ENCODE measurements at places on chromosomes 7 and 10.

DNA sequence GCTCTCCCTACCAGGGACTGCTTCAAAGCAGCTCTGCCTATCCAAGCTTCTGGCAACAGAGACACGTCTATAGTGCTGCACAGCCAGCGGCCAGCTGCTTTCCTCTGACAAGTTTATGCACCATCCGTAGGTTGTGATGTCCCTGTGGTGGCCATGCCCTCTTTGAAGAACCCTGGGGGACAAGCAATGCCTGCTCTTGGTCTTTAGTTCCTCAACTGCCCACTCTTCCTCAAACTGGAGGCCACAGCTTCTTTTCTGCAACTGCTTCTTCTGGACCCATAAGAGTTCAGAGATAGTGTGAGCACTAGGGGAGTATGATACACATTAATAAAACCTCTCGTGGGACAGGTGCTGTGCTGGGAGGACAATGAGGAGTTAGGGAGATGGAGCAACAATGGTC, 164.9 kb downstream of the ELMO1 start:
- no peak for DNase-seq

- no peak for DNase-seq
Observed at GRCh38 chr10:24483701-24484100, 240.0 kb downstream of the ARHGAP21 start.

DNA sequence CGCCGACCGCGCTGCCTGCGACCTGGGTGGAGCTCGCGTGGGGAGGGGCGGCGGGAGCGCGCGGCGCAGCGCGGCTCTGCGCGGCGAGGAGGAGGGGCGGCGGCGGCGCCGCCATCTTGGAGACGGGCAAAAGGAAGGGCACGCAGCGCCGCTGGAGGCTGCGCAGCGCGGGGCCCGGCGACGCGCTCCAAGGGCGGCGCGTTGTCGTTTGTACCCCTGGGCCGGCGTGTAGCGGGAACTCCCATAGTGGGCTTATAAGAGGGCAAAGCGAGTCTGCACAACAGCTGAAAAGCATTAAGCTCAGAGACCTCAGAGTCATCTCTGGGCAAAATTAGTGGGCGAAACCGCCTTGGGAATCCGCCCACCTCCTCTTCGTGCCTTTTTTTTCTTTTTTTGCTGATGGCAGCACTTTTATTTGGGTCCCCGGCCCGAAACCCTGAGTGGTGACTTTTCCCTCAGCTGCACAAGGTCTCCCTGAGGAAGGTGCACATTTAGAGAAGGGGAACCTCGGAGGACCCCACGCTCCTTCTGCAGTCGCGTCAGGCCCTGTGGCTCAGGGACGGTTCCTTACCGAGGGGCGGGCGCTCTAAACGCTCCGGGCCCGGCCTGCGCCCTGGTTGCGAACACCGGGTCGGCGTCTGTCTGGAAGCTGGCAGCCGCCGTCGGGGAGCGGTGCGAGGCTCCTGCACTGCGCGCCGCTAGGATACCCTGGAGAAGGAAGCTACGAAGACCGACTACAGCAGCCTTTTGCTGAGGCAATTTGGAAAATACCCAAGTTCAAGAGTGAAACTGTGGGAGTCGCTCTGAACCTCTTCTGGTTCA, 428 bp upstream of the MCMBP start:
- DNase-seq = peak; percentile 95

DNA sequence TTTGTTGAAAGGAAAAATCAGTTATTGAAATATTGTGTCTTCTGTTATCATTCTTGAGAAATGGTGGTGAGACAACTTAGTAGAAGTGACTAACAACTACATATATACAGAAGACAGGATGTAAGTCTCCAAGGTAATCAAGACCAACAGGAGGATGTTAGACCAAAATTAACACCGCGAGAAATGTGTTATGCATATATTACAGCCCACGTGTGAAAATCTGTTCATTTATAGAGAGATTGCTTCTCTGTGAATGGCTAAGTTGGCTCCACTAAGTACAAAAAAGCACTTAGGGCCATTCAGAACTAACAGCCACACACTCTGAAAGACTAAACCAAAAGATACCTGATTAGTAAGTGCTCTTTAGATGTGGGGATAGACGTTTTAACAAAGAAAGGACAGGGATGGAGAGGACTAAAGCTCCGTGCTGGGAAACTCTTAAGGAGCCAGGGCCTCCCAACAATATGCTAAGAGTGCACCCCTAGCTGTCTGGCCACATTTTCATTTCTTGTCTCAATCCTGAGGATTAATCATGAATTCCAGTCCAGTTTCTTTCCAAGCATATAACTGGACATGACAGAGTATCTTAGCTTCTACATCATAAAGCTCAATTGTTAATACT, 26.5 kb downstream of the HDAC9 start:
- no peak for DNase-seq

DNA sequence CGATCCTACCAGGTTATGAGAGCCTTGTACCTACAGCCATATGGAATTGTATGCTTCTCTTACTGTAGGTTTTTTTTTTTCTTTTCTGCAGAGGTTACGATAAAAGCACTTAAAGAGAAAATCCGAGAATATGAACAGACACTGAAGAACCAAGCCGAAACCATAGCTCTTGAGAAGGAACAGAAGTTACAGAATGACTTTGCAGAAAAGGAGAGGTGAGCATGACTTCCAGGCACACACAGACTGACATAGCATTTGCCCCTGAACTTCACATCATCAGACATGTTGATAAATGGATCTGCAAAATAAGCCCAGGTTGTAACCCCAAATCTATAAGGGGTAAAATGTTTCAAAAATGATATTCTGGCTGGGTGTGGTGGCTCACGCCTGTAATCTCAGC, 182.4 kb upstream of the SH2B2 start:
- no peak for DNase-seq

DNA sequence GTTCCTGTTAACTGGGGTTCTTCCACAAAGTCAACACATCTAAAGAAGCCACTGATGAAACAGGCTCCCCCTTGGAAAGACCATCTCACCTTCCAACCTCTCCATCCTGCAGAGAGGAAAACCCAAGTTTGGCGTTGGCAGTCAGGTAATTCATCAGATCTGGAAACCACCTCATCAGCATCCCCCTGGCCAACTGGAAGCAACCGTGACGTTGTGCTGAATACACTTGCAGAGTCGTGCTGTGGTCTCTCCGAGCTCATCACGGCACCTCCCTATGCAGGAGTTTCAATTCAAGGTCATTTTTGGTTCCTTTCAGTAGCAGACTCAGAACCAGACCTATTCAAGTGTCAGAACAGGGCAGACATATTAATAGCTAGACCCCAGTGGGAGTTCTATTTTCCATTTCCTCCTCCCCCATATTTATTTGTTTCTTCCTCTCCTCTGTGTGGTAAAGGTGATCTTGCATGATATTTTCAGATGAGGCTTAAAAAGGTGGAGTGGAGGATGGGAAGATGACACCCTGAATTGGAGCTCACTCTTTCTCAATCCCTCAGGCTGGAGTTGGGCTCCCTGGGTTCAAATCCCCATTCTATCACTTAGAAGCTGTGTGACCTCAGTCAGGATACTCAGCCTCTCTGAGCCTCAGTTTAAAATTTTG, 149.1 kb upstream of the ADO start:
- DNase-seq = no peak

DNA sequence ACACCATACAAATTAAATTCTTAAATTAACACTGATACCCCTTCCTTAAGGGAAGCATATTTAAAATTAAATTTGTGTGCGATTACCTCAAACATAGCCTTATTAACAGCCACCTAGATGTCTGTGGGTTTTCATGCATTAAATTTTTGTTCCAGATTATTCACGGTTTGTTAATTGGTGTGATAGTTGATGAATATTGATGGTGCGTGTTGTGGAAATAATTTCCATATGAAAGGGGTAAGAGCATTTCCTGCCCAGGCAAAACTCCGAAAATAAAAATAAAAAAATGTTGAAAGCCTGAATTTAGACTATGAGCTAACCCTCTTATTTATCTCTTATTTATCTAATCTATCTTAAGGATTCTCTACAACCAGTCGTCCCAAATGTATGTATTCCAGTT, 679.3 kb upstream of the CELF2 start:
- DNase-seq = no peak

GRCh38 chr7:30389791-30390190, 88.8 kb downstream of the NOD1 start:
- DNase-seq = no peak

DNA sequence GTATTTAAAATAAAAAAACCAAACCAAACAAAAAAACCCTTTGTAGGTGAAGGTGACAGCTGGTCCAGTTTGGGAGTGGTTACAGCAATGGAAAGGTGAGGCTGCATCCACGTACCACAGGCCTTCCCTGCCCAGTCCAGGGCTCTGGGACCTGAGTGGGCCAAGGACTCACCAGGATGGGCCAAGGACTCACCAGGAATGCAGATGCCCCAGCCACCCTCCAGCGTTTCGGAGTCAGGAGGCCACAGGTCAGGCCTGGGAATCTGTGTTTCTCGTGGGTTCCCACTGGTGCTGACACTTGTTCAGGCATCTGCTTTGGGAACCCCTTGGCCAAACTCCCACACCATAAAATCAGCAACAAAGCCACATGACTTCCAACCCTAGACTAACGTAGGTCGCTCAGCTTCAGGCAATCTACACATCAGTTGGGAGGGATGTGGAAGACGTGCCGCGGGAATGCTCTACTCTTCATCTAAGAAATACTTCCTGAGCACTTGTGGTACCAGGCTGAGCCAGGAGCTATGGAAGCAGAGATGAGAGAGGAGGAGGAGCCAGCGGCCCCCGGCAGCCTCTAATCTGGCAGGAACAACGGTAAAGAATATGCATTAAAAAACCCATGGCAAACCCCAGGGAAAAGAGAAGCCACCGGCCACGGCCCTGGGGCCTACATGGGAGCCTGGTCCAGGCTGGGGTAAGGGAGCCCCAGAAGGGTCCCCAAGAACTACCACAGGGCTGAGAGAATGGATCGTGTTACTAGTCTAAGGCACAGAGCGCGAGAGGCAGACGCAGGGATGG, 473.4 kb downstream of the PTPRN2 start:
- DNase-seq = no peak

DNA sequence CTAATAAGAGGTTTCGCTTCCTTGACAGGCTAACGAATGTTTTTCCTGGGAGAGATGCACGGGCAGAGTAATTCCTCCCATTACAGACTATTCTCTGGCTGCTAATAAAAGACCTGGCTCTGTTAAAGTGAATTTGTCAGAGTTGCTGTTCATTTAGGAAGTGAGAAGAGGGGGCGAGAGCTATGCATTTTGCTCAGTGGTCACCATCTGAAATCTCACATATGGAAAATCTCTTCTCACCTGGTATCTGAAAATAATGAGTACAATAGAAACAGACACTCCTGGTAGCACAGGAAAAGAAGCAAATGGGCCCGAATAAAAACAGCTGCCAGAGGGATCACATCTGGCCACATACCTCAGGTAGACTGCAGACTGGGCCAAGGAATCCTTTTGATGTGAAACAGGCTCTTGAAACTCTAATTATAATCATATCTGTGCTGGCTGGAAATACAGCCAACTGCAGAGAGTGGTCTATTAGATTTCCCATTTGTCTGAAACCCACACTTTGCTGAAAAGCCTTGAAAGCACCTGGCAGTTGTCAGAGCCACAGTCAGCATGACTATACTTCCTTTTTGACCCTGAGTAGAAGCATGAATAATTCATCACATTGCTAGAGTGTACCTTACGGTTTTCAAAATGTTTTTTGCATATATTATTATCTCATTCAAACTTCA, 33.6 kb downstream of the AOAH start:
- DNase-seq = no peak

- no peak for DNase-seq
Observed at GRCh38 chr7:74443543-74444247, 10.0 kb upstream of the GTF2IRD1 start.

DNA sequence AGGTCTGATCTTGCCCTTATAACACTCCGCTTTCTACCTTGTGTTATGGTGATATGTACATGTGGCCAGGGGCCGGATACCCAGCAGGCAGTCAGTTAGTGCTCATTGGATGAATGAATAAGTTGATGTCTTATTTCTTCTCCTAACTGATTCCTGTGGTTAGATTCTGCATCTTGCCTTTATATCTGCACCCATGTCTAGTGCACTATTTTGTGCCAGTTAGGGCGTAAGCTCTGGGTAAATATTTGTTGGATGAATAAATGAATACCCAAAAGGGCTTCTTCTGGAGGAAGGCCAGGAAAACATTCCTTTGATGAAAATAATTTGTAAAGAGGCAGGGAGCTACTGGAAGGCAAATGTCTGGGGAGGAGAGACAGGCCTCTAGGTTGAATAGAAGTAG, 148.2 kb downstream of the CHN2 start:
- no peak for DNase-seq

GRCh38 chr10:77299320-77299719, 338.3 kb downstream of the KCNMA1 start:
- peak; percentile 45 for DNase-seq

- DNase-seq = no peak
Observed at GRCh38 chr10:112986544-112987190, 36.6 kb downstream of the TCF7L2 start.

DNA sequence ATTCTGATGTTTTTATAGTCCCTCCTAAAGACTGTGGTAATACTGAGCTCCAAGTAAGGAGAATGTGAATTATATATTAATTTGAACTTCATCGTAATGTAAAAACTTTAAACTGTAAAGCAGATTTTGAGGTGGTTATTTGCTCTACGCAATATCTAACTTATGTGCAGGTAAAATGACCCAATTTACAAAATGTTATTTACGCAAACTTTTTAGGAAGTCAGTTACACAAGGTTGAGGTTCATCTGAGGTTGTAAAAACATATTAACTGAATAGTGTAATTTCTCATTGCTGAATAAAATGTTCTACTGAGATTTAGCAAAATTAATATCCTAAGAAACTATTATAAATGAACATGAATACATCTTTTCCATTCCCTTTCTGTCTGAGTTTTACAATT, 15.8 kb downstream of the GLCCI1 start:
- DNase-seq = no peak

- no peak for DNase-seq
Observed at GRCh38 chr10:3924344-3924743, 139.3 kb upstream of the KLF6 start.

GRCh38 chr7:130303551-130303950, 10.6 kb downstream of the CPA4 start:
- DNase-seq = no peak

DNA sequence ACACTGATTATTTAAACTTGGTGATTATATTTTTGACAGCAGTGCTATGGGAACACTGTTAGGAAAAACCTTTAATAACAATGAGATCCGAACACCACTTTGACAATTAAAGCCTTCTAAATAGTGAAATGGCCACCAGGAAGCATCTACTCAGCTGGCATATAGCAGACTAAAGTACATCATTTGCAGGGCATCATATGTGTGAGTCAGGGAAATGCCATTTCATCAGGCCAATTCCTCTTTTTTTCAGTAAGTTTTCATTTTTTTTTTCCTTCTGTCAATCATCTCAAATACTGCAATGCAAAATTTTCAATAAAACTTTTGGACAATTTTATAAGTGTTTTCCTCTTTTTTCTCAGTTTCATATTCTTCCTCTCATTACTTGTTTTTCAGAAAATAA, 521.4 kb upstream of the SEMA3D start:
- no peak for DNase-seq

- no peak for DNase-seq
Observed at GRCh38 chr7:114527589-114527988, 113.0 kb downstream of the FOXP2 start.

DNA sequence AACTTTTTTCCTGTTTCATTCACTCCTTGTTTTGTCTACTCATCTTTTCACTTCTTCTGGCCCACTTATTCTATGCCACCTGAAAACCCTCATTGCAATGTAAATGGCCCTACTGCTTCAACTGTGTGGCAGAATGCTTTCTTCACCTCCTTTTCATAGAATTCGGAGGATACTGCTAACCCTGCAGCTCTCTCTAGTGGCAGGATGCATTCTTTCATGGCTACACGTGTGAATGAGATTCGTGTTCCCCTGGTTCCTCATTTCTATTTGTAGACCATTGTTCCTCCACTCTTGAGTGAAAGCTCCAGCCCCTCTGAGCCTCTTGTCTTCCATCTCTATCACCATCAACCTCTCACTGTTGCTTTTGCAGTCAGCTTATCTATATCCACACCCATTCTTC, 20.9 kb upstream of the CYP26C1 start:
- DNase-seq = no peak
